ENCODE measurements at places on chromosomes 4 and X.

DNA sequence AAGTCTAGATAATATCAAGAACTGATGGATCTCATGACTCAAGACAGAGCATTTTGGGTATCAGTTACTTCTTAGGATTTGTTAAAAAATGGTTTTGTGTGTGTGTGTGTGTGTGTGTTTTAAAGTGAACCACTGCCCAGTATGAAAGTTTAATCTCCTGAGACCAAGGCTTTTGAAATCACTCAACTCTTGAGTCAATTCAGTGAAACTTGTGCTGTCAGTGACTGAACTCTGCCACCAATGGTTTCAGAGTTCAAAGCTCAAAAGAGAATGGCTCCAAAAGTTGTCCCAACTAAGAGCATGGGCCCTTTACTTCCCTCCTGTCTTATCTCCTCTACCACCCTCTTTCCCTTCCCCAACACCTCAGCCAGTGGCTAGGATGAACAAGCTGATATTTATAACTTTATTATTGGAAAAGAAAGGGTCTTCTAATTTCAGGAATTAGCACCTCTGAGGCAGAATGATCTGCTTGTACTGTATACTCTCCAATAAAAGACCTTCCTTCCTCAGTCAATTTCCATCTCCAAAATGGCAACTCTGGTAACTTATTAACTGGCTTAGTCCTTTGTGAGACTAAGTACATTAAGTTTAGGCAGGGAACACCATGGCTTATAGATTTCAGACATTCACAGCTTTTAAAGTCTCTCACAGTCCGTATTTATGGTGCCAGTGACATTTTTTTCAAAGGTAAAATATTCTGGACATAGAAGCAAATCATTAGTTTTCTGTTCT lies 152.2 kb downstream of the REPS2 start:
- no peak for DNase-seq

DNA sequence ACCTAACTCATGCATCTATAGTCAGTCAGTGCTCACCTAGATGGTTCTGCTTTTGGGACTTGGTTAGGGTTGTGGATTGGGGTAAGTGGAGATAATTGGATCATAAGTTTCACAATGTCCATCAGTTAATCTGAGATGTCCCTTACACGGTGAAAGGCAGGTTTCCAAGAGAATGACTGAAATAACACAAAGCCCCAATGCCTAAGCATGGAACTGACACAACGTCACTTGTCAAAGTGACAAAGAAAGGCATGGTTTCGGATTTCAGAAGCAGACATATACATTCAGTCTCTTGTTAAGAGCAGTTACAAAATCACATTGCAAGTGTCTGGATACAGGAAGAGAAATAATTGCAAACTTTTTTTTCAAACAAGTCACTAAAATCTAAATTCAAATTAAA lies 1456.9 kb downstream of the TECRL start:
- no peak for DNase-seq

- no peak for DNase-seq
Observed at GRCh38 chr4:173526027-173526482, 4.0 kb downstream of the HAND2 start.

DNA sequence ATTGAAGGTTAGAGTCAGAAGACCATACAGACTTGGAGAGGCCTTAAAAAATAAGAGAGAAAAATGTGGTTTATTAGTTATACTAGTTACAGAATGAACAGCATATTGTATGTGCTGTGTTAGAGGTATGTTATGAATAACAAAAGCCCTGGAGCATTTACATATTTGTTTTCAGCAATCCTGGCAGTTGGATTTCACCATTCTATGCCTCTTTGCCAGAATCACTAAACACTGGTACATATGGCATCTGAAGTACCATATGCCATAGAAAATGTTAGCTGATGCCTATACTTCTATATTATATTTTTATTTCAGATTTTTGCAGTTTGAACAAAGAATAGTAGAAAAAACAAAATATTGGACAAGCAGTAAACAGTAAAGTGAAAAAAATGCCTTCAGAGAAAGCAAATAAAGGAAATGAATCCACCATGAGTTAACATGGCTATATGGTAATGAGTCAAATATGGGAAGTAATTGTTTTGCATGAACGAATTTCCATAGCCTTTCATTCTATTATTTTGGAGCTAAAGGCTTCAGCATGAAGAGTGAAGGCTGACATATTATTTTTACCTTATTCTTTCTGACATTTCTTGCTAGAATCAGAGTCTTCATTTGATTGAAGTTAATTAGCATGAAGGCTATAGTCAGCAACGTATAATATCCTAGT lies 41.9 kb upstream of the PRDM8 start:
- no peak for DNase-seq

GRCh38 chr4:167890226-167890625 lies 202.1 kb upstream of the ANXA10 start:
- no peak for DNase-seq

- no peak for DNase-seq
Observed at GRCh38 chr4:112225157-112225556, 6.4 kb upstream of the AP1AR start.

DNA sequence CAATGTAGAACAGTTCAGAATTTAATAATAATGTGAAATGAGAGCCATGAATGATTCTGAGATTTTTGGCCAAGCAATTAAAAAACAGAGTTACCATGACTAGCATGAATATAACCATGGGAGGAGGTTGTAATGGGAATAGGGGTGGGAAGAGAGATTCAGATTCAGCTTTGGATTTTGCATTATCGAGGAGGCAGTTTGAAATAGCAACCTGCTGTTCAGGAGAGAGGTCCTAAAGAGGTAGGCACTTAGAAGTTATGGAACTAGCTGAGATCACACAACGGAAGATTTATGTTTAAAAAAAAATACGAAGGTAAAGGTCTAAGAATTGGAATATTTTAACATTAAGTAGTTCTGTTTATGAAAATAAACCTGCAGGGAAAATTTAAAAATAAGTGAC lies 124.4 kb upstream of the TECRL start:
- DNase-seq: no peak

DNA sequence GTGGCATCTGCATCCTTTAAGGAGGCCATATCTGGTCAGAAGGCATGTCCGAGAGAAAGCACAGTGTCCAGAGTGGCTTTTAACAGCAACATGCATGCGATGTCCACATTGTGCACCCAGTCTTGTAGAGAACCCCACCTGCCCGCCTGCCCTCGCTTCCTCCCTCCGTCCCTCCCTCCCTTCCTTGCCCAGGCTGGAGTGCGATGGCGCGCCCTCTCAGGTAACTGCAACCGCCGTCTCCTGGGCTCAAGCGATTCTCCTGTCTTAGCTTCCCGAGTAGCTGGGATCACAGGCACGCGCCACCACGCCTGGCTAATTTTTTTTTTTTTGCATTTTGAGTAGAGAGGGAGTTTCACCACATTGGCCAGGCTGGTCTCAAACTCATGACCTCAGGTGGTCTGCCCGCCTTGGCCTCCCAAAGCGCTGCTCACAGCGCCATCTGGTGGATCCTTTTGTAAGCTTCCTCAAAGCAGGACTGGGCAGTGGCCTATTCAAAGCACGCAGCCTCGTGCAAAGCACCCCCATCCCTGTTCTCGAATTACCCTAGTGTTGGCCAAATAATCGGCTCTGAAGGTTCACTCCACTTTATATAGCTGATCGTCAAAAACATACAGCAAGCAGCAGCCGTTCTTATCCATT lies 15.0 kb downstream of the BRCC3 start:
- DNase-seq: peak; percentile 77

GRCh38 chr4:87058356-87059073 lies 123.7 kb downstream of the AFF1 start:
- DNase-seq: peak; percentile 84

DNA sequence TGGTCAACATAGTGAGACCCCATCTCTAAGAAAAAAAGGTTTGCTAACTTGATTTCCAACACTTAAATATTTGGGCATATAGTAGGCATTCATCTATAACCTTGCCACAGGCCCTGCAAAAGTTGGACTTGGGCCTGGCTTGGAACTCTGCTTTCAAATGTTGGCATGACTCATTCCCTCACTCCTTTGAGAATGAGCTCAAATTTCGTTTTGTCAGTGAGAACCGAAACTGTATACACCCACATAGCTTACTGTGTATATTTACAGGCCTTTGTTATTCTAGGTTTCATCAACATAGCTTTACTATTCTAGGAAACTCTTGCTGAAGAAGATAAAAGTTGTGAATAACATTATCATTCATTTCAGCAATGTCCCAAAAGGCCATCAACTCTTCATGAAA lies 88.7 kb upstream of the ELOVL6 start:
- no peak for DNase-seq

DNA sequence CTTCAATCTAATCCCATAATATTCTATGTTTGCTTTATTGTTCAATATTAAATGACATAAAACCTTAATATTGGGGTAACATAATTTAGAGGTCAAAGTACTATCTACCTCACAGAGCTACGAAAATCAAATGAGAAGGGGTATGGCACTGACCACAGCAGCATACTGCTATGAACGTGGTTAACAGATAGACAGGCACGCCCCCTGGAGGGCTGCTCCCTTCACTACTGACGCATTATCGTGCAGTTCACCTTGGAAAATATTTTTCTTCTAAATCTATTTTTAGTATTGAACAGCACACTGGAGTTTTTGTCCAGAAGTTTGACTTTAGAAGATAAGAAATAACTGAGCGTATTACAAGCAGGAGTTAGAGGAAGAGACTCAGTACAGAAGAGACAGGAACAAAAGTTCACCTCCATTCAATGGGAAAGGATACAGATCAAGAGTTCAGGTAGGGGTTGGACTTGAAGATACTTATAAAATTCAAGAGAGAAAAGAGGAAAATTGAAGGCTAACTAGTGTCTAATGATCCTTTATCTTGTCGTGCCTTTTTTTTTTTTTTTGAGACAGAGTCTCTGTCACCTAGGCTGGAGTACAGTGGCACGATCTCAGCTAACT lies 22.7 kb downstream of the MAP9 start:
- DNase-seq: peak; percentile 70

DNA sequence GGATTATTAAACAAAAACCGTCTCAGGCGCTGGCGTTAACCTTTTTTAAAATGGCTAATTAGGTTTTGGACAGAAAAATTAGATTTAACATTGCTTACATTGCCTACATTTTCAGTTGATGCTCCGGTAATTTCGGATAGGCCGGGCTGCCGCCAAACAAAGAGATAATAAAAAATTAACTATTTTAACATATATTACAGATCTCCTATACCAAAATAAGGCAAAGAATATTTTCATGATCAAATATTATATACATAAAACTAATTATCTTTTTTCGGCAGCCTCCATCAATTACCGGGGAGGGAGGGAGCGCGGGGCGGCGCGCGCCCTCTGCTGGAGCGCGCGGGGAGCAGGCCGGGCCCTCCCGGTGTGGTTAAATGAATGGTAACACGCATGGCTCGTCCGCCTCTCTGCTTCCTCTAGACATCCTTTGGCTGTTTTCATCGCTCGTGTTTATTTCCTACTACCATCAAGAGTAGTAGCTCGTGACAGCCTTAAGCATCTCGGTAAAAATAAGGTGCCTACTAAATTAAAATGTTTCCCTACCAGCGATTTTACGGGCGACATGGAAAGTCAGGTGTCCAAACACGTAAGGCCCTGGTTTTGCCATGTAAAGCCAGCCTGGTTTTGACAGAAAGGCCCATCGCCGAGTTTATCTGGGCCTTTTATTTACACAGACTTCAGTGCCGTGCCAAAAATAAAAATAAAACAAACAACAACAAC lies 52.4 kb upstream of the TMEM33 start:
- DNase-seq: peak; percentile 84

- DNase-seq: no peak
Observed at GRCh38 chr4:48175328-48175727, 41.3 kb upstream of the TXK start.

DNA sequence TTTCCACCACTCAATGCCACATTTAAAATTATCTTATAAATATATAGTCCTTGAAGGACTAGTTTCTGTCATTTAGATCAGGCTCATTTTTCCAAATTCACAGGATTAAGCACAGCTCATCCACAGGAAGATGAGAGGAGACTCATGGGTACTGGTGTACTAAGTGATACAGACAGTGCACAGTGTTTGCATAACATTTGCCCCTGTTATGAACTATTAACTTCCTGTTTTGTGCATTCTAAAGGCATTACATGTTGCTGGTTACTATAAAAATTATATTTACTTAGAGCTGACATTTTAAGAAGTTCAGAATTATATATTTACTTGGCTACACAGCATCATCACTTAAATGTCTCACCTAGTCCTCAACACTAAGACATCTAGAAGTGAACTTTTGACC lies 772.0 kb downstream of the TECRL start:
- DNase-seq: no peak

- no peak for DNase-seq
Observed at GRCh38 chrX:10482261-10482660, 138.1 kb downstream of the MID1 start.

DNA sequence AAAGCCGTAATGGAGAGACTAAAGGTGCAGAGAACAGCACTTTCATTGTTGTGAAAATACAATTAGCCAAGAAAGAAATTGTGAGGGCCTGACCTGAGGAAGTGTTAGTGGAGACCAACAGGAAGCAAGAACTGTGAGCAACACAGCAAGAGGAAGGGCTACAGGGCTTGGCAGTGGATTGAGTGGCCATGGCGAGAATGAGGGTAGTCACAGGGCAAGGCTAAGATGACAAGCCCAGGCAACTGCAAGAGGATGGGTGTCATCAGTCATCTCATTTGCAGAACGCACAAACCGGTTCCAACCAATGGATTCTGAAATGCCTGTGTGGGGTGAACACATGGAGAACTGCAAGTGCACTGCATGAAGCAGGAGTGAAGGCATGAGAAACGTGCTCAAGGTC lies 3.6 kb downstream of the SLC10A6 start:
- no peak for DNase-seq

DNA sequence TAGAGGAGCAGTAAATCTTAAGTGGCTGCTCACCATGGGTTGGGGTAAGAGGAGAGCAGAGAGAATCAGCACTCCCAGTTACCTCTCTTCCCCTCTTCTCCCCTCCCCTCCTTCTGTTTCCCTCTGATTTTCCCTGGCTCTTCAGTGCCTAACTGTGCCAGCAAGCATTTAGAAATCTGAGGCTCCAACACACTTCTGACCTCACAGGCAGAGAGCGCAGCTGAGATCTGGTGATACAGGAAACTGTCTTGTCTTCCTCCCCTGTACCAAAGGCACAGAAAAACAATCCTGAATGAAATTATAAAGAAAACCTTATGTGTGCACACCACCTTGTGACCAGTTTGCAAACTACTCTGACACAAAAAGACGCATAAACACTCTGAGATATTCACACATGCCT lies 82.4 kb upstream of the SMIM10 start:
- no peak for DNase-seq

DNA sequence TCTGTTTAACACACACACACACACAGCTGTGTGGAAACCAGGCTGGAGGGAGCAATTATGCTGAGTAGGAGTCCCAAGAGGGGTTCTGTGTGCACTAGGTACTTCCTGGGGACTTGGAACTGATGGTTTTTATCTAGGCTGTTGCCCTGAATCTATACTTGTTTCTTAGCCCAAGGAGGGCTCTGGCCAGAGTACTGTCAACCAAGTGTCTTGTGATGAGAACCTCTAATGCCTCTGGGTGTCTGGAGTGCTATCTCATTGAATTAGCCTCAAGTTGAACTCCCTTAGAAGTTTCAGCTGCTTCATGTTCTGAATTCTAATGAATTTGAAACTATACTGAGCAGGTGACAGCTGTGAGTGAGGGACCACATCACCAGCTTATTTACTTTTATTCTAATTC lies 16.6 kb downstream of the ARHGAP24 start:
- no peak for DNase-seq
